ENCODE measurements at places on chromosomes 7 and 10. TPM values are rescaled to one million over a fixed set of nuclear protein-coding genes. Genes with fewer than 3 reads are reported as not detected.
A peak's percentile ranks its signal among the peaks of the same experiment; 100 is the strongest.

DNA sequence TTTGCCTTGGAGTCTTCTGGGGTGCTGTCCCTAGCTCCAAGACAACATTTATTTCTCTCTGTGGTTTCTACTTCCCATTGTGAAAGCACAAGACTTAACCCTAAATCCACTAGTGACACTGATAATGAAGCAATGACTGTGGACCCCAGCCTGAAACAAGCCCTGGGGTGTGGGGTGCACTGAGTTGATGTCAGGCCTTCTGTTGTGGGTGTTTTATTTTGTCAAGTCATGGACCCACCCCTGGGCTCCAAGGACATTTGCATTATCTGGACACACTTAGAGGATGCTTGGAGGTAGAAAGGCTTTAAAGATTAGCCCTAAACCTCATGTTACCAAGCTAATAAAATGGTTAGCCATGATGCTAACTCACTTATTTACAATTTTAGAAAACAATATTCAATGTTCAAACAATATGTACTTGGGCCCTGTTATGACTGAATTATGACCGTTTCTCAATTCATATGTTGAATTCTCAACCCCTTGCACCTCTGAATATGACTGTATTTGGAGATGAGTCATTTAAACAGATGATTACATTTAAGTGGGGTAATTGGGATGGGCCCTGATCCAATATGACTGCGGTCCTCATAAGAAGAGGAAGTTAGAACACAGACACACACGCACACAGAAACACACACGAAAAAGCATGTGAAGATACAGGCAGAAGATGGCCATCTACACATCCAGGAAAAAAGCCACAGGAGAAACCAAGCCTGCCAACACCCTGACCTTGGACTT lies 137.2 kb upstream of the IGFBP3 start:
- DNase-seq: peak; percentile 78

- DNase-seq: peak; percentile 81
These were observed 92.6 kb downstream of the RGS10 start for GRCh38 chr10:119449760-119450461.

- DNase-seq: no peak
These were observed 95.9 kb downstream of the CUX1 start for GRCh38 chr7:101913247-101913721.

GRCh38 chr10:30365278-30365677 lies 16.2 kb upstream of the MTPAP start:
- no peak for DNase-seq

DNA sequence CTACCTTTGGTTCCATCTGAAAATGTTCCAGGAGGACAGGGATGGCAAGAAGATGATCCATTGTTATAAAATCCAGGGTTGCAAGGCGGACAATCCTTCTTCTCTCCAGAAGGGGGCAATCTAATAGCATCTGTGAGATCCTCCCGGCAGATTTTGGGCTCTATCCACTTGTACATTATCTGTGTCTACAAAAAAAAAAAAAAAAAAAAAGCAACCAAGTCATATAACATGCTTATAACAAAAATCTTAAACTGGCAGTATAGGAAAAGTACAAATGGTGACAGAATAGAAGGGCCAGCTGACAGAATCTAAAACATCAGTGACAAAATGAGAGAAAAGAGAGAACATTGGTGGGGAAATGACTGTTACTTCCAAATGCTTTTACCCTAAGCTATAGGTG lies 132.7 kb downstream of the ELAPOR2 start:
- peak; percentile 34 for DNase-seq

DNA sequence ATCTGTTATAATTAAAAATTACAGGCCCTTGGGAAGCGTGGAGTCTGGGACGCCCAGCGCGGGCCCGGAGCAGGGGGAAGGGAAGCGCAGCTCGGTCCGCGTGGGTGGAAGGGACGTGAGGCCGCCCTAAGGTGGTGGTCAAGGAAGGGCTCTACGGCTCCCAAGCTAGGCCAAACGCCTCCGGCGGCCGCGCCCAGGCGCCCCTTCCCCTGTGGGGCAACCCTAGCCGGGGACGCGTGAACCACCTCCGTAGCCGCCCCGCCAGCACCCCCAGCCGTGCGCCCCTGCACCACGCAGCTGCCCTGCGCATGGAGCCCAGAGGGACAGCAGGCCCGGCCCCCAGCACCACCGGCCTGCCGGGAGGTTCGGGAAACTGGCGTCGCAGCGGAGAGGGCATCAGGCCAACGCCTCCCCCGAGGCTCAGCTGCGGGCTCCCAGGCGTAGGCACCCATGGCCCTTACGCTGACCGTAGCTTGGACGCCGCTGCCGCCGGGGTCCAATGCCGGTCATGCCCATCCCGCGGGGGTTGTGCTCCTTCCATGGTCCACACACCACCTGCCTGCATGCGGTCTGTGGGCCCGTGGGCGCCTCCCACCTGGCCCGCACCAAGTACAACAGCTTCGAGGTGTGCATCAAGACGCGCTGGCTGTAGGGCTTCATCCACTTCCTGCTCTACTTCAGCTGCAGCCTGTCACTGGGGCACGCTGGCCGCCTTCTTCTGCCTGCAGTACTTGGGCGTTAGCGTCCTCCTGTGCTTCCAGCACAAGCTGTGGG lies 166.7 kb downstream of the SEPTIN7 start:
- DNase-seq: no peak

DNA sequence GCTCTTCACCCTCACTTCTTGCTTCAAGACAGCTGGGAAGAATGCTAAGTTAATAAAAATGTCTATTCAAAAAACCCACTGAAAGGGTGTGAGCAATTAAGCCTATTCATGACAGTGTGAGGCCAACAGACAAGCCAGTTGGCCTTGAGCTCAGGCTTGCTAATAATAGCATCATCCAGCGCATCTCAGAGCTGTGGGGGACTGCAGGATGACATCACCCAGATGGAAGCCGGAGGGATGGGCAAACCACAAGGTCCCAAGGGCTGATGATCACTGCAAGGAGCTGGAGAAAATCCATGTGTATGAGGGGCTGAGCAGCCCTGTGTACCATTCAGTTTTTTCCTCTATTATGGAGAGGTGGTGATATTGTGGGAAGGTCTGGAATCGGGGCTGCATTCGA lies 770.4 kb downstream of the TNS3 start:
- DNase-seq: peak; percentile 96

DNA sequence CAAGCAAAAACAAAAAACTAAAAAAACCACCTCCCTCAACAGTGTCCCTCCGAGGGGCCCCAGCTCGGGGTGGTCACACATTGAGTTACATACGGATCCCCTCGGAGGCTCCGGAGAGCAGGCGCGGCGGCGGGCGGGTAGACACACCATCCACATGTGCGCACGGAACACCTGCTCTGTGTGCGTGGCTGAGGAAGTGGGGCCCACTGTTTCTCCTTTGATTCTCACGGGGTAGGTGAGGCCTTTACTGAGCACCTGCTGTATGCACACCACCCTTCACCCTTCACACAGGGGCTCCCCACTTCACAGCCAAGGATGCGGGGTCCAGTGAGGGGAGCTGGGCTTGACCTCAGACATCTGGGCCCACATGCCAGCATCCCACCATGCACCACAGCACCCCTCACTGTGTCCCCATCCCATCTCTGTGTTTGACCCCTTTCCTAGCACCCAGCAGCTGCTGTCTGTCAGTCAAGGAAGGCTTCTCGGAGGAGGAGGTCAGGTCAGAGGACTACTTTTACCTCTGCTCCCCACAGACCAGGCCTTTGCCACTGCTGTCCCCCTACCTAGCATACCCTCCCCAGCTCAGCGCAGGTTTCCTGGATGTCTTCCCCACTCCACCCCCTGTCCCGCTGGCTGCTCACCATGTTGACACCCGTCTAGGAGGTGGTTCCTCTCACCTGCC lies 71.1 kb downstream of the MICALL2 start:
- no peak for DNase-seq

- no peak for DNase-seq
These were observed 24.0 kb downstream of the WASL start for GRCh38 chr7:123724817-123725253.

DNA sequence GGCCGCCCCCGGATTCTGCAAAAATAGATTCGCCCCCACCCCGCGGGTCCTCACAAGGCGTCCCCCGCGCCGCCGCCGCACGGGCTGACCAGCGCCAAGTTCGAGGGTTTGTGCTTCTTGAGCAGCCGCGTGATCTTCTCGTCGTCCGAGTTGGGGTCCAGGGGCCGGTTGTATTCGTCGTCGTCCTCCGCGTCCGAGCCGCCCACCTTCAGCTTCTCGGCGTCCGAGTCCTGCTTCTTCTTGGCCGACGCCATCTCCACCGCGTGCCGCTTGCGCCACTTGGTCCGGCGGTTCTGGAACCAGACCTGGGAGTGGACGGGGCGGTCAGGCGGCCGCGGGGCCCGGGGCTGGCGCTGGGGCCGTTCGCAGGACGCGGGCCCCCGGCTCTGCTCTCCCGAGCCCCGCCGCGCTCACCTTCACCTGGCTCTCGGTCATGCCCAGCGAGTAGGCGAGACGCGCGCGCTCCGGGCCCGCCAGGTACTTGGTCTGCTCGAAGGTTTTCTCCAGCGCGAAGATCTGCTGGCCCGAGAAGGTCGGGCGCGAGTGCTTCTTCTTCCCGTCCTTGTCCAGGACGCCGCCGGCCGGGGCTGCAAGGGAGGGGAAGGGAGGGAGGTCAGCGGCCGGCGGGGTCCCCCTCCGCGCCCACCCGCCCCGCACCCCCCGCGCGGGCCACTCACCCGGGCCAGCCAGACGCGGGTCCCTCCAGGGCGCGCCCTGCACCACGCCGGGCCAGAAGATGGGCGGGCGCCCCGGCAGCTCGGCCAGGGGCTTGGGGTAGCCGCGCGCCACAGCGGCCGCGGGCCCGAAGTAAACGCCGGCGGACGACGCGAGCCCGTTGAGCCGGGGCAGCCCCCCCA lies 853 bp downstream of the NKX6-2 start:
- no peak for DNase-seq

The PLXNA4 gene
- 5.5 TPM for total RNA-seq

The ITPRID1 gene
- total RNA-seq: not detected

The MOGAT3 gene
- total RNA-seq: not detected

The KCNMA1 gene
- 32.8 TPM for total RNA-seq

The BTBD16 gene
- not detected for total RNA-seq
